CD14-positive monocyte (primary cell): ENCODE measurements at places on chromosomes 12 and 14.

GRCh38 chr14:99360774-99361595 lies 89.0 kb upstream of the BCL11B start:
- no peak overlapping the region for H3K4me3 ChIP-seq
- H3K27ac ChIP-seq: no peak overlapping the region
- no peak for DNase-seq
- H3K4me1 ChIP-seq: no peaks in the 10 kb centered on the region
- no peaks in the 10 kb centered on the region for H3K27me3 ChIP-seq

DNA sequence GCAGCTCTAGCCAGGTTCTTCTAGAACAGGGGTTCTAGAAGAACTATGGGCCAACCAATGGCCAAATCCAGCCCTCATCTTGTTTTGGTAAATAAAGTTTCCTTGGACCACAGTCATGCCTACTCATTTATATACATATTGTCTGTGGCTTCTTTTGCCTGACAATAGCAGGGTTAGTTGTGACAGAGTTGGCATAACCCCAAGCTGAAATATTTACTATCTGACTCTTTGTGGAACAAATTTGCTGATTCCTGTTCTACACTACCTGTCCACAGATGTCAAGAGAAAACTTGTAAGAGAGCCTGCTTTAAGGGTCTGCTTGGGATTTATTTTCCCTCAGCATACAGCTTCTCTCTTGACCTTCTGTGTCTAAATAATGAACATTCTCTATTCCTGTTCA lies 289.0 kb downstream of the KSR2 start:
- no peaks in the 10 kb centered on the region for H3K4me1 ChIP-seq
- no peak overlapping the region for H3K4me3 ChIP-seq
- H3K27me3 ChIP-seq: no peaks in the 10 kb centered on the region
- no peaks in the 10 kb centered on the region for H3K36me3 ChIP-seq

DNA sequence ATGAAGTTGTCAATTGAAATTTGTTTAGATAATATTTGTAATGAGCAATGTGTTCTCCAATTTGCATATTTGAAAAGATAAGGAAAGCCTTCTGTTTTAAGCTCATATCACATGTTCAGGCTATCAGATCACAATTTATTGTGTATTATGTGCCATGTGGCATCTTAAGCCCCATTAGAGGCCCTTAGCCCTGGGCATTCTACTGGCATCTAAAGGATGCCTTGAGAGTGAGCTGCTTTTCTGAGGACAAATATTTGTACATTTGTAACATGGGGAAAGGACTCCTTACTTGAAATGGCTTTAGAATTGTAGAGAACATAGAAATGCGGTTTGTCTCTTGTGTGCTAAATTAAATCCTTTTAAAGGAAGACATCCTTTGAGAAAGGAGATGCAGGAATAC lies 62.2 kb downstream of the RMST start:
- no peak overlapping the region for H3K27ac ChIP-seq
- no peak for DNase-seq
- H3K27me3 ChIP-seq: no peaks in the 10 kb centered on the region

- no peak overlapping the region for H3K4me3 ChIP-seq
- H3K4me1 ChIP-seq: no peaks in the 10 kb centered on the region
- DNase-seq: no peak
These were observed 7.3 kb downstream of the ERBB3 start for GRCh38 chr12:56087220-56087619.

GRCh38 chr12:2796187-2796666 lies 1.5 kb downstream of the FKBP4 start:
- peaks cover 15% of the 10 kb centered on the region for H3K4me1 ChIP-seq
- peaks cover 22% of the 10 kb centered on the region for H3K27me3 ChIP-seq
- peak overlapping the region; percentile 36 for H3K27ac ChIP-seq
- peaks cover 40% of the 10 kb centered on the region for H3K36me3 ChIP-seq
- no peak for DNase-seq

- DNase-seq: peak; percentile 43
- no peak within 1 kb of the TSS for H3K27ac ChIP-seq
These were observed at the start of gene LPAR5 for GRCh38 chr12:6635856-6636531. Gene LPAR5 (minus strand): TSS chr12:6635959. CDS start chr12:6621248, 14,711 bp downstream.

DNA sequence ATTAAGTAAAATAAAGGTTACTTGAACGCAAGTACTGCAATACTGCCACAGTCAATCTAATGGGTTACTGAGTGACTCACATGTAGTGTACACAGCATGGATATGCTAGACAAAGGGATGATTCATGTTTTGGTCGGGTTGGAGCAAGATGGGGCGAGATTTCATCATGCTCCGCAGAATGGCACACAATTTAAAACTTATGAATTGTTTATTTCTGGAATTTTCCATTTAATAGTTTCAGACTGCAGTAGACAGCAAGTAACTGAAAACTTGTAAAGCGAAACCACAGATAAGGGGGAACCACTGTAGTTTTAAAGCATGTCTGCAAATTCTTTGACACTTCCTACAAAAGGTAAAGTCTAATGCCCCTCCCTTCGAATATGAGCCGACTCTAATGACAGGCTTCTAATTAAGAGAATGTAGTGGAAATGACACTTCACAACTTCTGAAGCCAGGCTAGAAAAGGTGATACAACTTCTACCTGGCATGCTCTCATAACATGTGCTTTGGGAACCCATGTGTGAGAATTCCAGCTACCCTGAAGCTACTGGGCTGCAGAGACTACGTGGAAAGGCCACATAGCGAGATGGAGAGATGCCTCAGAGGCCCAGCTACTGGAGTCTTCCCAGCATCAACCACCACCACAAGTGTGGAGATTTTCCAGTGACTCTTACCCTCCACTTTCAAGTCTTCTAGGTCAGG lies 13.9 kb upstream of the TCP11L2 start:
- H3K36me3 ChIP-seq: no peaks in the 10 kb centered on the region
- H3K4me3 ChIP-seq: no peak overlapping the region
- peak overlapping the region; percentile 66 for H3K27ac ChIP-seq
- DNase-seq: peak; percentile 91

- peak overlapping the region; percentile 77 for H3K4me3 ChIP-seq
- H3K4me1 ChIP-seq: peaks cover 66% of the 10 kb centered on the region
- DNase-seq: no peak
- peak overlapping the region; percentile 73 for H3K27ac ChIP-seq
These were observed 635 bp downstream of the LTA4H start for GRCh38 chr12:96034621-96035282.

GRCh38 chr14:72638021-72638420 lies 255.9 kb downstream of the DPF3 start:
- no peak overlapping the region for H3K4me3 ChIP-seq
- H3K4me1 ChIP-seq: no peaks in the 10 kb centered on the region
- no peak overlapping the region for H3K27ac ChIP-seq
- H3K36me3 ChIP-seq: no peaks in the 10 kb centered on the region

GRCh38 chr12:95083471-95083870 lies 10.1 kb upstream of the NR2C1 start:
- H3K27ac ChIP-seq: no peak overlapping the region
- H3K4me1 ChIP-seq: peaks cover 5% of the 10 kb centered on the region
- H3K36me3 ChIP-seq: peaks cover 33% of the 10 kb centered on the region
- no peak for DNase-seq
- H3K4me3 ChIP-seq: no peak overlapping the region

- no peak for DNase-seq
- no peak overlapping the region for H3K4me3 ChIP-seq
- H3K4me1 ChIP-seq: peaks cover 30% of the 10 kb centered on the region
- H3K36me3 ChIP-seq: peaks cover 33% of the 10 kb centered on the region
- no peaks in the 10 kb centered on the region for H3K27me3 ChIP-seq
These were observed 6.2 kb downstream of the ISCU start for GRCh38 chr12:108568338-108569154.

- no peak overlapping the region for H3K4me3 ChIP-seq
- H3K27ac ChIP-seq: no peak overlapping the region
- no peaks in the 10 kb centered on the region for H3K36me3 ChIP-seq
- H3K4me1 ChIP-seq: peaks cover 12% of the 10 kb centered on the region
- peaks cover 94% of the 10 kb centered on the region for H3K27me3 ChIP-seq
These were observed 4.7 kb downstream of the CISTR start for GRCh38 chr12:53747095-53747494.

GRCh38 chr14:92675976-92676375 lies 72.5 kb downstream of the LGMN start:
- H3K36me3 ChIP-seq: peaks cover 98% of the 10 kb centered on the region
- peaks cover 57% of the 10 kb centered on the region for H3K4me1 ChIP-seq
- peak overlapping the region; percentile 55 for H3K4me3 ChIP-seq
- peak; percentile 86 for DNase-seq

- no peak overlapping the region for H3K27ac ChIP-seq
- no peak for DNase-seq
- no peaks in the 10 kb centered on the region for H3K4me1 ChIP-seq
- H3K4me3 ChIP-seq: no peak overlapping the region
- H3K27me3 ChIP-seq: no peaks in the 10 kb centered on the region
- H3K36me3 ChIP-seq: peaks cover 51% of the 10 kb centered on the region
These were observed 72.9 kb downstream of the CDK17 start for GRCh38 chr12:96327346-96327745.

- H3K4me3 ChIP-seq: no peak overlapping the region
- H3K36me3 ChIP-seq: no peaks in the 10 kb centered on the region
- H3K27ac ChIP-seq: no peak overlapping the region
These were observed 47.2 kb downstream of the SMUG1 start for GRCh38 chr12:54141431-54142113.

DNA sequence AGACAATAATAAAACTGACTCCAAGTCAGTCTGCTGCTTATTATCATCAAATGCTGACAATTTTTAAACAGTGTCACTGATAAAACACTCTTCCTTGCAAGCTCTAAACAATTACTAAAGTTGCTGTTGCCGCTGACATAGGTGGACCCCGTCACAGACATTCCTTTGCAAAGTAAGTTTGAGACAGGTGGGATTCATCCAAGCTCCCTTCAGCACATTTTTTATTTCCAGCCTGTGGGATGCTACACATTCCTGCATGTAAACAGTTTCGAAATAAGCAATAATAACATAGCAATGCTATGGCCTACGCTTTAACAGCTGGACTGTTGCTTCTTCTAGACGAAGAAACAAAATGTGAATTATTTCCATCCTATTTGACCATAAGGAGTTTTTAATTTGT lies 85.4 kb upstream of the HIF1A start:
- H3K27ac ChIP-seq: no peak overlapping the region
- no peak overlapping the region for H3K4me3 ChIP-seq
- DNase-seq: no peak
- no peaks in the 10 kb centered on the region for H3K27me3 ChIP-seq
- H3K36me3 ChIP-seq: no peaks in the 10 kb centered on the region

GRCh38 chr12:38949363-38949762 lies 44.0 kb upstream of the CPNE8 start:
- H3K4me1 ChIP-seq: no peaks in the 10 kb centered on the region
- no peak overlapping the region for H3K27ac ChIP-seq
- DNase-seq: no peak
- no peaks in the 10 kb centered on the region for H3K36me3 ChIP-seq
- no peak overlapping the region for H3K4me3 ChIP-seq
- no peaks in the 10 kb centered on the region for H3K27me3 ChIP-seq

DNA sequence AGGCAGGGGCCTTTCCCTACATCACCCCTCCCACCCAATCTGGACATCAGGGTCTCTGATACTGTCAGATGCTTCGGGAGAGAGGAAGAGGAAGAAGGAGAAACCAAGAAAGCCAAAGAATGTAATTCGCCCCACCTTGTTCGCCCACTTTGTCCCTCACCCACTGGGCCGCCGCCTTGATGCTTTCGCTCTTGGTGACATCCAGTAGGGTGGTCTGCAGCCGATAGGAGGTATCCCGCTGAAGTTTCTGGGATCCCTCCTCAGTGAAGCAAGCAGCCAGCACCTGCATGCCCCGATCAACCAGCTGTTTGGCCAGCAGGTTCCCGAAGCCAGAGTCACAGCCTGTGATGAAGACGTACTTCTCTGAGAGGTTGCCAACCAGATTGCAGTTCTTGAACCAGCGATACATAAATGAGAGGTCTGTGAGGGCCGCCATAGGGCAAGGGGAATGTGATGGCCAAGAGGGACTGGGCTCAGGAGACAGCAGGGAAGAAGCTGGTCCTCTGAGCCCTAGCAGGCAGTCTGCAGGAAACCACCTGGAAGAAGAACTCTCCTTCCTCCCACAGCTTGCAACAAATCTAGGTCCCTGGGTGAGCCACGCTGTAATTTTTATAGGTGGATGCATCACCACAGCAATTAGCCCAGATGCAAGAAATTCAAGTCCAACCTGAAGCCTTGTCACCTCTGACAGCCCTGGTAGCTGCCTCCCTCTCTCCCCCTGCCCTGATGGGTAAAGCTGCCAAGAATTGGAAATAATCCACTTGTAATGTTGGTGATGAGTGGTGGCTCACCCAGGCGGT lies at the start of gene SDR9C7:
TSS of gene SDR9C7 (minus strand) at position 583 of the 800 bp plus-strand sequence. CDS start at position 436, 147 bp downstream.
- DNase-seq: no peak
- H3K27ac ChIP-seq: peak within 1 kb of the TSS; percentile 56
- H3K4me1 ChIP-seq: peaks cover 27% of the 10 kb centered on the region
- H3K27me3 ChIP-seq: no peaks in the 10 kb centered on the region

GRCh38 chr14:79834868-79835267 lies 376.4 kb downstream of the DIO2 start:
- H3K4me3 ChIP-seq: no peak overlapping the region
- no peak for DNase-seq
- H3K4me1 ChIP-seq: no peaks in the 10 kb centered on the region
- no peak overlapping the region for H3K27ac ChIP-seq
- no peaks in the 10 kb centered on the region for H3K27me3 ChIP-seq
- H3K36me3 ChIP-seq: no peaks in the 10 kb centered on the region

DNA sequence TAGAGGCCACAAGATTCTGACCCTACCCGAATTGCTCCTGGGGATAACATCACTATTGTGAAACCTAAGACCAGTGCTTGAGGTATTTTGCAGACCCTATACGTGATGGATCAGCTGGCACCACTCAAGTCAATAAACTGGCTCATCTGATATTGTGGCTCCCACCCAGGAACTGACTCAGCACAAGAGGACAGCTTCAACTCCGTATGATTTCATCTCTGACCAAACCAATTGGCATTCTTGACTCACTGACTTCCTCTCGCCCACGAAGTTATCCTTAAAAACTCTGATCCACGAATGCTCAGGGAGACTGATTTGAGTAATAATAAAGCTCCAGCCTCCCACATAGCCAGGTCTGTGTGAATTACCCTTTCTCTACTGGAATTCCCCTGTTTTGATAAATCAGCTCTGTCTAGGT lies 1036.1 kb upstream of the TMEM132C start:
- H3K4me3 ChIP-seq: no peak overlapping the region
- peaks cover 6% of the 10 kb centered on the region for H3K4me1 ChIP-seq
- H3K27ac ChIP-seq: no peak overlapping the region
- H3K36me3 ChIP-seq: no peaks in the 10 kb centered on the region

DNA sequence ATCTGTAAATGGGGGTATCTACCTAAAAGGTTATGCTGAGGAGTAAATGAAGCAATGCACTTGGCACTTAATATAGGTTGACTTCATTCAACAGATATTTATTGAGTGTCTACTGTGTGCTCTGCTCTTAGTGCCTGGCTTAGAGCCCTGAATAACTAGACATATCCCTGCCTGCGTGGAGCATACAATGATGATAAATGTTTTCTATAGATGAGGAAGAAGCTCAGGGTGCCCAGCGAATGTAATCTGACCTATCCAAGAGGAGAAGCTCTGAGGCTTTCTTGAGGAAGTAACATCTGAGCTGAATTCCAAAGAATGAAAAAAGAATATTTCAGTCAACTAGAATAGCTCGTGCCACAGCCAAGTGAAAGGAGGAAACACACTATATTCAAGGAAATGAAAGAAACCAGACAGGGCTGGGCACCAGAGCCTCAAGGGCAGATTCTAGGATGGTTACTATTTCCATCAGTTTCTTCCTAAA lies 17.9 kb upstream of the HIGD1C start:
- peak; percentile 61 for DNase-seq
- no peaks in the 10 kb centered on the region for H3K27me3 ChIP-seq
- peaks cover 45% of the 10 kb centered on the region for H3K36me3 ChIP-seq
- H3K4me1 ChIP-seq: peaks cover 59% of the 10 kb centered on the region
- H3K27ac ChIP-seq: peak overlapping the region; percentile 77
